Amygdala (tissue), 56 donors: ENCODE measurements at places on chromosomes 12 and 14.

DNA sequence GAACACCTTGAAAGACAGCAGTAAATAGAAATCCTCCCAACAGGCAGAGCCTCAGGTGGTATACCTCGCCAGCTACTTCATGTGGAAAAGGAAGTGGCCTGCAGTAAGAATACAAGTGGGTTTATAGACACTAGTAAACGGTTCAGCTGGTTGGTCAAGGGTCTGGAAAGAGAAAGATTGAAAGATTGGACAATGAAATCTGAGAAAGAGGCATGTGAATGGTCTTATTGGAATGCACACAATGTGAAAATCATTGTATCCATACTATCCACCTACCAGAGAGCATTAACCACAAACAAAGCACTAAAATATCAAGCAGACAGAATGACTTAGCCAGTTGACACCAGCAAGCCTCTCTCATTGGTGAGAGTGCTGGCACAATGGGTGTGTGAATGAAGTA is 98.2 kb downstream of the SSPN start:
- DNase-seq = no peak

GRCh38 chr14:61545726-61546455 is 149.4 kb upstream of the HIF1A start:
- no peak for DNase-seq

DNA sequence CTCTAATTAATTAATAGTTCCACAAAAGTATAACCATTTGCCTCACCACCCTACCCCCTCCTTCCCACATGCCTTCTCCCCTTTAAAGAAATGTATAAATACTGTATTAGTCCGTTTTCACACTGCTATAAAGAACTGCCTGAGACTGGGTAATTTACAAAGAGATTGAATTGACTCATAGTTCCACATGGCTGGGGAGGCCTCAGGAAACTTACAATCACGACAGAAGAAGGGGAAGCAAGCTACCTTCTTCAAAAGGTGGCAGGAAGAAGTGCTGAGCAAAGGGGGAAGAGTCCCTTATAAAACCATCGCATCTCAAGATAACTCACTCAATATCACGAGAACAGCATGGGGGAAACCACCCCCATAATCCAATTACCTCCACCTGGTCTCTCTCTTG is 8.2 kb upstream of the RESF1 start:
- DNase-seq = no peak

GRCh38 chr14:95218006-95218405 is 60.7 kb upstream of the DICER1 start:
- no peak for DNase-seq

DNA sequence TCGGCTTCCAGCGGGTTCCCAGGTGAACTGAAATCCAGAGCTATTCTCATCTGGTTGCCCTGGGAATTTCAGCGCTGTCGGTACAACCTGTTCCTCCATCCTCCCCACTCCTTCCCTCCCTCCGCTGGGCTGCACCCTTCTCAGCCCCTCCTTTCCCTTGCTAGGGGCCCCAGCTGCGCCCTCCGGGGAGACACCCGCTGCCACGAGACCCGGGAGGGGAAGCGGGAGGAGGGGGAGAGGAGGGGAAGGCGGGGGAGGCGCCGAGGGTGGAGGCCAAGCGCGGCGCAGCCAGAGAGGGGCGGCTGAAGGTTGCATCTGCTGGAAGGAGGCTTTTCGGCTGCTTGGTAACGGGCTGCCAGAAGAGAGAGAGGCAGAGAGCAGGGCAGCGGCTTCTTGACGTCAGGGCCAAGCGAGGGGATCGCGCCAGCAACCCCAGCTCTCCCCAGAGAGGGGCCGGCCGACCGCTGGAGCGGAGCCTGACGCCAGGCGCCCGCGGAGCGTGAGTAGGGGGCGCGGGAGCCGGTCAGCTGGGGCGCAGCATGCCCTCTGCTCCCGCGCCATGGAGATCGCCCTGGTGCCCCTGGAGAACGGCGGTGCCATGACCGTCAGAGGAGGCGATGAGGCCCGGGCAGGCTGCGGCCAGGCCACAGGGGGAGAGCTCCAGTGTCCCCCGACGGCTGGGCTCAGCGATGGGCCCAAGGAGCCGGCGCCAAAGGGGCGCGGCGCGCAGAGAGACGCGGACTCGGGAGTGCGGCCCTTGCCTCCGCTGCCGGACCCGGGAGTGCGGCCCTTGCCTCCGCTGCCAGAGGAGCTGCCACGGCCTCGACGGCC is at the start of gene KCNA5:
KCNA5 (plus strand) TSS at position 291 of the 831 bp plus-strand sequence; CDS start at position 560, 269 bp downstream.
- no peak for DNase-seq

DNA sequence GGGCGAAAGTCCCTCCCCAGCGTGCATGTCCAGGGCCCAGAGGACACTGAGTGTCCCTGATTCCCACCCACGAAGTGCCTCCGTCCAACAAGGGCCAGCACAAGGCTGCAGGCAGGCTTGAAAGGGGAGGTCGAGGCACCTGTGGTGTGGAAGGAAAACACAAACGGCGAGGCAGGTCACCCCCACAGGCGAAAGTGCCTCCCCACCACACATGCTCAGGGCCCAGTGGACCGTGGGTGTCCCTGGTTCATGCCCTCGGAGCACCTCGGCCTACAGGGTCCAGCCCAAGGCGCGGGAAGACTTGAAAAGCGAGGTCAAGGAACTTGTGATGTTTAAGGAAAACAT is 370.4 kb downstream of the ALG10 start:
- no peak for DNase-seq

DNA sequence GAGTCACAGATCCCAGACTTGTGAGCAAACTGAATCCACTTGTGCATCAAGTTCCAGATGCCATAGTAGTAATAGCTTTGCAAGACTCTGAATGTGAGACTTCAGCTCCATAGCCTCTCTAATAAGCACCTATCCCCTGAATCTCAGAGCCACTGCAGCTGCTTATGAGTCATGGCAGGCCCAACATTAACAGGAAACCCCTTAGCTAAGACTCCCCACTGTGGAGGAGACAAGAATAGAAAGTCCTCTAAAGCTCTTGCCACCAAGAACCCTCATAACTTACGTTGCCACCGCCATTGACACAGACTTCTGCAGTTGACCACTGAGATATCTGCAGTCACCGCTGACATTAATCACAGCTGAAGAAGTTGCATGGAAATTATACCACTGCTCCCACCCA is 62.9 kb upstream of the PDE3A start:
- no peak for DNase-seq

- DNase-seq = no peak
Measured at GRCh38 chr14:24513009-24513408, 4.9 kb upstream of the CMA1 start.

DNA sequence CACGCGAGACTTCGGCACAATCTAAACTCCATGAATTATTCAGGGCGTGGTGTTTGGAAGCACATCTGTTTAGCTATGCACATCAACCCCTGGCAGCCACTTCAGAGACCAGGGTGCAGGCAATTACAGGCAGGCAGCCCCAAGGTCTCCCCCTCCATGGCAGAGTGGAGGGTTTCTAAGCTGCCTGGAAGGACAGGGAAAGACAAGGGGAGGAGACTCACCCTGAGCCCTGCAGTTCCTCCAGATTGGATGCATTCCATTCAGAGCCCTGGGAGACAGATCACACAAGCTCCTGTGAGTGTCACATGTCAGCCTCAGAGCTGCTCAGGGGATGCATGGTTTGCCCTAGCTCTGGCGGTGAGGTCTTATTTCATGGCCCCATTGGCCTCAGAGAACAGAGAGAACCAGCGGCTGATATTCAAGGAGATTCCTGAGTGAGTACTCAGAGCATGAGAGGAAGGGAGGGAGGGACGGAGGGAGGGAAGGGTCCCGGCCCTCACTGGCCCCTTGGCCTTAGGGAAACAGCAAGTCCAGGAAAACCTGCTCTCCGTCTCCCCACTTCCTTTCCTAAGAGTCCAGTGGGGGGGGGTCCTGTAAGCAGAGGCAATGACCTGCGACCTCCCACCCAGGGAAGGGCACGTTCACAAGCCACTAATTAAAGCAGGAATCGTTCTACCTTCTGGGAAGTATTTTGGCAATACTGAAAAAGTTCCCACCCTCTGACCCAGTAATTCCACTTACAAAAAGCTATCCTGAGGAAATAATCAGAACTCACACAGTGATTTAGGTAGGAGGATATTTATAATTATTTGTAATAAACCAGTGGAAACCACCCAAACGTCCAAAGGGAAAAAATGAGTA is 55.1 kb downstream of the SSH1 start:
- DNase-seq = no peak

GRCh38 chr12:132419631-132420246 is 70.2 kb upstream of the FBRSL1 start:
- no peak for DNase-seq

- DNase-seq = no peak
Measured at GRCh38 chr12:89731089-89731488, 22.5 kb upstream of the ATP2B1 start.

GRCh38 chr14:99359906-99360305 is 87.9 kb upstream of the BCL11B start:
- DNase-seq = no peak

DNA sequence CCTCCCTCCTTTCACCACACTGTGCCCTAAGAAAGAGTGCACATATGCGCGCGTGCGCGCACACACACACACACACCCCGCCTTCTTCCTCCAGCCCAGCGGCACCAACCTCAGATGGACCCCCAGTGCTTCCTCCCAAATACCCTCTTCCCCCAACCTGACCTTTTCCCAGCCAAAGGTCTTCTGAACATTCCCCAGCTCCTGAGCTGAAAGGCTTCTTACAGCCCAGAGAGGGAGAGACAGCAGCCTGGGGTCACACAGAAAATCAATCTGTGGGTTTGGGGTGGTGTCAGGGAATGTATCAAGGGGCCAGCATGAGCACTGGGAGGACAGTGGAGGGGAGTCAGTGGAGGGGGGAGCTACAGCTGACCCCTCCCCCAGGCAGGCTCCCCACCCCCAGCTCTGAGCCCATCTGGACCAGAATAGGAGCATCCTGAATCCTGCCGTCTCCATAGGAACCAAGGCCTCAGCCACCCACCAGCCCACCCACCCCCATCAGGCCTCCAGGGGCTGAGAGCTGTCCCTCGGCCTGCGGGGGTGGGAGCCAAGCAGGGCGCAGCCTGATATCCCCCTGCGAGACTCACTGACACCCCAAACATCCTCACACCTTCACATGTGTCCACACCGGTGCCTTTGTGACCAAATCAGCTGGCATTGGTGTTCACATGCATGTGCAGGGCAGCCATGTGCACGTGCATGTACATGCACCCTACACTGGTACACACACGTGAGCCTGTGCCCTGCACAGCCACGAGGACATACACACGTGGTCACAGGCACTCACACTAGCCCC is 5.7 kb downstream of the RASAL1 start:
- no peak for DNase-seq

DNA sequence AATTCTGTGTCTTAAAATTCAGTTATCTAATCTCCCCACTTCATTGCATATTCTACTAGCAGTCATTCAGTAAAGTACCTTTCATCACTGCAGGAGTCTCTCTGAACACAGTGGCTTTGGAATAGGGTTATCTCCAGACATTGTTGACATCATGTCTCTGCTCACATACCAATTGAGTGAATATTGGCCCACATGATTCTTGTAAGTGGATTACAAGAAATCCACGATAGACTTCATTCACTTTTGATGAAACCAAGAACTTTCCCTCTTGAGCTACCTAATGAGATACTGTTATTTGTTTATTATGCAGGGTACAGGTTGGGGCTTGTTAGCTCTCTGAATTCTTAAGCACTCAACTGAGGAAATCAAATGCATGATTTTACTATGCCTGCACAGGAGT is 284.9 kb downstream of the RAD51B start:
- no peak for DNase-seq

- DNase-seq = no peak
Measured at GRCh38 chr14:61700104-61700886, 5.0 kb downstream of the HIF1A start.

DNA sequence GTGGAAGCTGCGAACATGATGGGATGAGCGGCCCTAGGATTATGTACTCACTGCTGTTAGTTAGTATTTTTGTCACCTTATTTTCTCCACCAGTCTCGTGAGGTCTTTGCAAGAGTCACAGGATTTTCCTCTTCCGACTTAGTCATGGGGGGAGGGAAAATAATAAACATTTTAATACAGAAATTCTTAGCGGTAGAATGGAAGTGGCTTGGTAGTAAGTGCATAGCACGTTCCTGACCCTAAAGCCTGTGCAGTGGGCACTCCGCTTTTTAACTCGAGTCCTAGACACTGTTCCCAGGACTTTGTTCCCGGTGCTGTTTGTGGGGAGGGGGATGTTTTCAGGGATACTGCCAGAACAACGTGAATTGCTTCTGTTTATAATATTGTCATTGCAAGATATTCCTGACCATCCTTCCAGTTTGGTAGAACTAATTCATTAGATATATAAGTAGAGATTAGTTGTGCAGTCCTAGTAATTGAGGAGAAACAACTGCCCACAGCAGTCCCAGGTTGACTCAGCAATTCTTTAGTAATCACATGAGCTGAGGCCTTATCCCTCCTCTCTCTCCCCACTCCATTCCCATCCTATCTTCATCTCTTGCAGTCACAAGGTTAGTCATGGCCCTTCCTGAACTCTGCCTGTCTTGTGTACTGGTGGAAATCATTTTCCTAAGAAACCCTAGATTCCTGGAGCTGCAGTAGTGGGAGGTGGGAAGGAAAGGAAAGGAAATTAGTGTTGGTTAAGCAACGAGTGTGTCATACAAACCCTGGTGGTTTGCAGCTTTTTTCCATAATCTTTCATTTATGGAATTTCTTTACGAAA is 799 bp downstream of the SLC38A6 start:
- no peak for DNase-seq

DNA sequence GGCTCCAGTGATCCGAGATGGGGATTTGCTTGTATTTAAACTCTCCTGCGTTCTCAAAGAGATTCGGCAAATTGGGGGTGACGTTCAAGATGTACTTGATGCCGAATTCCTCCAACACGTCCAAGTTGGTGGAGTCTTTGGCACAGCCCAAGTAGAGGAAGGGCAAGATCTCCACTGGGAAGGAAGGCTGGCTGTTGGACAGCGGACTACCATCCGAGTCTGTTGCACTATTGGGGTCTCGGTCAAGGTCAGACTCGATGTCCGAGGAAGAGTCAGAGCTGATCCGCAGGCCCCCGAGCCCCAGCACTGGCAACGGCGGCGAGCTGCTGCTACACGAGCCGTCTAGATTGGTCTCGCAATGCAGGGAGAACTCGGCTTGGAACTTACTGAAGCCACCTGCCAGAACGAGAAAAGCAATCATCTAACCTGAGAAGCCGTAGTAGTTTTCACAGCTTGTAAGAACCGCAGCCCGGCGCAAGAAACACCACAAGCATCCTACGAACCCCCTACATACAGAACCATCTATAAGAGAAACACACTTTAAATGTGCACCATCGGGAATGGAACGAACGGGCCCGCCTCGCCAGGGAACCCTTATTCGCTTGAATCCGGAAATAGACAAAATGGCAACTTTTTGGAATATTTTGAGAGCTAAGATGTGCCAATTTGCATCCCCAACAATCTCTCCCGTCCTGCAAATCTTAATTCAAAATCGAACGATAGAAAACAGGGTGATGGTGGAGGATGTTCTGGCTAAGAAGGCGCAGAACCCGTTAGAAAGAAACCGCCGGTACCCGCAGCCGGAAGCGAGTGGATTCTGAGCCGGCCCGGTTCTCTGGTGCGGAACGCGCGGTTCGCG is 1.4 kb downstream of the DUSP6 start:
- DNase-seq = no peak

GRCh38 chr12:42291680-42292079 is 34.2 kb downstream of the ZCRB1 start:
- no peak for DNase-seq
